ENCODE measurements at places on chromosomes 4 and X.

- no peak for DNase-seq
These were observed 16.1 kb upstream of the CRMP1 start for GRCh38 chr4:5908876-5909427.

GRCh38 chr4:158181906-158182305 lies 9.1 kb upstream of the GASK1B start:
- no peak for DNase-seq

- no peak for DNase-seq
These were observed 31.4 kb upstream of the PITX2 start for GRCh38 chr4:110654254-110654635.

GRCh38 chr4:145179281-145179860 lies 1.0 kb downstream of the OTUD4 start:
- peak; percentile 84 for DNase-seq

DNA sequence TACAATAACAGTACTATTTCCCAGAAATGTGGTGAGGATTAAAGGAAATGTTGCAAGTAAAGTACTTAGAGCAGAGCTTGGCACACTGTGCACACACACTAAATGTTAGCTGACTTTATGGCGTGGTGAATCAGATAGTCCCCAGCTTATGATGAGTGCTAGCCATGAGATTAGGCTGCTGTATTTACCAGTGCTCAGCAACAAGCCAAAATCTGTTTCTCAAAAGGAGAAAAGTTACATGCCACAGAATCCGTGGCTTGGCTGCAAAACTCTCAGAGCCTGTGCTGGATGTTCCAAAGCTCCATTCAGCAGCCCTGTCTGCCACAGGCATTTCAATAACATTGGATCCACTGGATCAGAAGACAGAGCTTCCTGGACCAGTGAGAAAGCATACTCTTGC lies 12.8 kb upstream of the STBD1 start:
- DNase-seq, result peak; percentile 50

DNA sequence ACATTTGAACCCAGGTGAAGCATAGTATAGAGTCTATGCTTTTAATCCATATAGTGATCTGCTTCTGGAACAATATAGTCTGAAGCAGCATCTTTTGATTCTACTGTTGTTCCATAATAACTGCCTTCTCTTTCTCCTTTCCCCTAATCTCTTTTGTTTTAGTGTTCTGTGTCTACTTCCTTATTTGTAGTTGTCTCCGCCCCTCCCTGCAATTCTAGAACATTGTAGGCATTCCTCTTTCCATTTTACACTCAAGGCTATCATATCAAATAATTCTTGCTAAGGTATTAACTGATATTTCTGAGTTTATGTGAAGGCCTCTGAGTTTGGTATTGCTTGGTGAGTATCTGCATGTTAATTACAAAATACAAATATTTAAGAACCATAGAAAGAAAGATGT lies 11.6 kb downstream of the BLTP1 start:
- peak; percentile 40 for DNase-seq

GRCh38 chr4:8856835-8857621 lies 14.6 kb downstream of the HMX1 start:
- no peak for DNase-seq

DNA sequence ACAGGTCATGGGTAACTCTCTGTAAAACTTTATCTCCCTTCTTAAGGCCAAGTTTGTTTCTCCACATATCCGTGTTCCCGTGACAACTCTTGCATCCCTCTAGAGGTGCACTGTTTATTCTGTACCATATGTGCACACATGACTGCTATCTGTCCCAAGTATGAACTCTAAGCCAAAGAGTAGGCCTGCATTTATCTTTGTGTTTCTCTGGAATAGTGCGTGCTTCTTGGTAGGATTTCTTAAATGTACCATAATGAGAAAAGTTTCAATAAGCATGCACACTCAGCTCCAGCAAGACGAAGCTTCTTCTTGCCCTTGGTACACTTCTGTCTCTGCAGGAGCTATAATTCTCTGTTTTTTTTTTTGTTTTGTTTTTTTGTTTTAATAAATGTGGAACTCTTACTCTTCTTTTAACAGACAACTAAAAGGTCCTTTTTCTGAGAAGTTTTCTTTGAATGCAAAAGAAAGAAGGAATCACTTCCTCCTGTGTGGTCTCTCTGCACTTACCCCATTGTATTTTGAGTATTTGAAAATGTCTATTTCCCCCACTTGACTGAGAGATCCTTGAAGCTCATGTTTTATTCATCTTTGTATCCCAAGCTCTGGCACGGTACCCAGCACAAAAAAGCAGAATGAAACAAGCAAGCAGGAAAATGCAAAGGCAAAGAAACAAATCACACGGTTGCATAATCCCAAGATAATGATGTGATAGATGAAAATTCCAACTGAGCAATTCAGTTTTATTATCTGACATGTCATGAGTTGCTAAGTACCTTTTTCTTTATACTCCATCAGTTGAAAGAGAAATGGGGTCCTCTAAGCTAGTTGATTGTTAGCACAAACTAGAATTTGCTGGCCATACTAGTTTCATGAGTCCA lies 521.9 kb upstream of the BOD1L1 start:
- DNase-seq, result no peak

DNA sequence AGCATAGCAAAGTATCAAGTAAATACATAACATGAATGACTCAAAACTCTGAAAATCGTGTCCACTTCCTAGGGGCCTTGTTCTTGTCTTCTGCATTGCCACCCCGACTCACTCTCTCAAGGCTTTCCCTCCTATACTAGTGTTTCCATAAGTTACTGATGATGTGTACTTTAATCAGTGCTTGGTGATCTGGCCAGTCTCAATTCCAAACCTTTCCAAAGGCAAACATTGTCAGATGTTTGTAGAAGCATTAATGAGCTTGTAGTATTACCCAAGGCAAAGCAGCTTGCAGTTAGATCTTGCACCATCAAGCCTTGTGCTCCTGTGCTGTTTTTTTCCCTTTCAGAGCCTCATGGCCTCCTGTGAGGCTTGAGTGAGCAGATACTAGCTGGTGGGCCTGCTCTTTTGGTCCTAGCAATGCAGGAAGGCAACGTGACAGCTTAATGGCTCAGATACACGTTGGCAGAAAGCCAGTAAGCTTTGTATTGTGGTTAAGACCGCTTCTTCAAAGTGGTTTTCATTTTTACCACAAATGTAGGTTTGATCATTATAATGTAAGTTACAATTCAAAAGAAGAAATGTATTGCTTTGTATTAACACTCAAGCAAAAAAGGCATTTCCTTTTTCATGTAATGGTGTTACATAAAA lies 51.8 kb downstream of the RBPJ start:
- peak; percentile 97 for DNase-seq

- DNase-seq, result no peak
These were observed 3.5 kb upstream of the MAD2L1 start for GRCh38 chr4:120070196-120070595.

GRCh38 chr4:13530823-13531624 lies 13.3 kb downstream of the NKX3-2 start:
- DNase-seq, result no peak

- DNase-seq, result peak; percentile 13
These were observed 34.6 kb upstream of the TMPRSS11D start for GRCh38 chr4:67918428-67918827.

DNA sequence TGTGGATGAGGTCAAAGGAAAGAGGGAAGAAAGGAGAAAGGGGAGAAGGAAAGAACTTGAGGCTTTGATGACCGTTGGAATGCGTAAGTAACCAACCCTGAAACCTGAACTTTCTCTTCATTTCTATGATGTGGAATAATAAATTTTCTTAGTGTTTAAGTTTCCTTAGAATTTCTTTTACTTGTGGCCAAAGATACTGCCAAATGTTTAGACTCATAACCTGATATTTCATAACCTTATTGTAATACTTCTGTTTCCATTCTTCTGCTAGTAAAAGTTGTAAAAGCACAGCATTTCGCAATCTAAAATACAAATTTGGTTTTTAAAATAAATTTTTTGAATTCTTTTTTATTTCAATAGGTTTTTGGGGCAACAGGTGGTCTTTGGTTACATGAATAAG lies 258.5 kb upstream of the GIMD1 start:
- DNase-seq, result no peak
